ENCODE measurements at places on chromosomes 7 and 10.

DNA sequence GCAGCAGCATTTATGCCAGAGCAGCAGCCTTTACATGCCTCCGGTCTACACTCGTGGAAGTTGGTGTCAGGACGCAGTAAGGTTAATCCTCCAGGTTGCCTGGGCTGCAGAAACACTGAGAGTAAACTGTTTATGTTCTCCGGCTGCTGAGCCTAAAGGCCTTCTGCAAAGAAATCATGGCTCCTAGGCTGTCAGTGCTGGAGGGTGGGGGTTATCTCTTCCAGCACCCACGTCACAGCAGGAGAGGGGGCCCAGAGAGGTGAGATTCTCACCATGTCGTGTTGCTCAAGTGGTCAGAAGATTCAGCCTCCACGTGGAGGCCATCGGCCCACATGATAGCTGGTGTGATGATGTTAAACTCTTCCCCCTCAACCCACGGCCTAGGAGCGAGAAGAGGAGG is 41.2 kb downstream of the COL13A1 start:
- no peak for DNase-seq

DNA sequence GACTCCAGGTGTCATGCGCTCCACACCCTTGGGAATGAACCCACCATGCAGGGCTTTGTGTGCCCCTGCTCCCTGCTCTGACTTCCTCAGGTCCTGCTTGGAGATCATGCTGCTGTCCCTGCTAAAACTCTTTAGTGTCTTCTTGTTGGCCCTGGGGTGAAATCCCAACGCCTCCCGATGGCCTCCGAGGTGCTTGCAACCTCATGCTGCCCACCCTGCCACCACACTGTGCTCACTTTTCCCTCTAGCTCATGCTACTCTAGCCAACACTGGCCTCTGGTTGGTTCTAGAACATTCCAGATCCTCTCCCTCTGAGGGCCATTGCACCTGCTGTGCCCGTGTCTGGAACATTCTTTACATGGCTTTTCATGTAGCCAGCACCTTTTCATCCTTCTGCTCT is 227.7 kb downstream of the ADAM12 start:
- DNase-seq: no peak

- DNase-seq: no peak
Observed at GRCh38 chr10:49791100-49791499, 29.0 kb upstream of the OGDHL start.

GRCh38 chr10:103595933-103596726 is 102.6 kb downstream of the NEURL1 start:
- no peak for DNase-seq

GRCh38 chr10:128429835-128430513 is 303.8 kb upstream of the MKI67 start:
- no peak for DNase-seq

DNA sequence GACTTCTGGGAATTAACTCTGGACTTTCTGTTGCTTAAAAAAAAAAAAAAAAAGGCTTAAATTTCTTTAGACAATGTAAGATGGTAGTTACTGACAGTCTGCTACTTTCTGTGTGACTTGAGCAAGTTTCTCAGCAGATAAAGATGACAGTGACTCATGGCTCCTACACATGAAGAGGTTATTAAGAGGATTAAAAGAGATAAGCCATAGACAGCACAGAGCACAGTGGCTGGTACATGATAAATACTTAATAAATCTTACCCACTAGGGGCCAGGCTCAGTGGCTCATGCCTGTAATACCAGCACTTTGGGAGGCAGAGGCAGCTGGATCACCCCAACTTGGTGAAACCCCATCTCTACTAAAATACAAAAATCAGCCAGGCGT is 174.8 kb downstream of the JAZF1 start:
- DNase-seq: no peak

DNA sequence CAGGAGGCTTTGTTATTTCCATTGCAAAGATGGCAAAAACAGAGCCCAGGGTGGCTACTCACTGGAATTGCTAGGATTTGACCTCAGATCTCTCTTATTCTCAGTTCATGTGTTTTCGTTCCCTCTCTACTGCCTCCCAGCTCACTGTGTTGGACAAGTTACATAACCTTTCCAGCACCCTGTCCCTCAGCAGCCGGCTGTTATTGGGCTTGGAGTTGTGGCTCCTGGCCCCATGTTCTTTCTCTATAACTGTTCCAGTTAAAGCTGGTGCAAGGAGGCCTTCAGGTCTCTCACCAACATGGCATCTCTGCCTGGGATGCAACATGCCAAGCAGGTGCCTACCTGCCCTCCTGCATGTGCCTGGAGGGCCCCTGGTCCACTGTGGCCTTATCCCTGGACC is 56.8 kb downstream of the LRRC18 start:
- no peak for DNase-seq

- DNase-seq: no peak
Observed at GRCh38 chr7:105885387-105886111, 9.2 kb upstream of the ATXN7L1 start.

DNA sequence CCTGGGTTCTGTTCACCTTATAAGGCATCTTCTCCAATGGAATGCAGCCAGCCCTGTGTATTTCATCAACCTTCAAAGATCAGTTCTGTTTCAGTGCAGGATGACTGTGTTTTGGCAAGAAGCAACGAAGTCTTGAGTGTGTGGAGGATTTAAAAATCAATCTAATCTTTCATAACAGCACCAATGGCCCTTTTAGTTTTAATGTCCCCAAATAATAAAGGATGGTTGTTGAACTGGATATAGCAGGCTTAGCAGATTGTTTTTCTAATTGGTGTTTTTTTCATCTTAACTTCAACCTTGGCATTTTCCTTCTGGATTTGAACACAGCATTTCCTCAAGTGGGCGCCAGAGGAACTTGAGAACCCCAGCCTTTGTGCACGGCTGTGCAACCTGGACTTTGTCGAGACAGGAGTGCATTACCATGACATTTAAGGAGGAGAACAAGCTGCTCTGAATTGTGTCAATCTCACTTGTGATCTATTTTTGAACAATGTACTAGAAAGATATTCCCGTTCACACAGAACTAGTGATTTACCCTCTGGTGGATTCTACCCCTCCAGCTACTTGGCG is 313.3 kb upstream of the AKR1E2 start:
- DNase-seq: no peak

DNA sequence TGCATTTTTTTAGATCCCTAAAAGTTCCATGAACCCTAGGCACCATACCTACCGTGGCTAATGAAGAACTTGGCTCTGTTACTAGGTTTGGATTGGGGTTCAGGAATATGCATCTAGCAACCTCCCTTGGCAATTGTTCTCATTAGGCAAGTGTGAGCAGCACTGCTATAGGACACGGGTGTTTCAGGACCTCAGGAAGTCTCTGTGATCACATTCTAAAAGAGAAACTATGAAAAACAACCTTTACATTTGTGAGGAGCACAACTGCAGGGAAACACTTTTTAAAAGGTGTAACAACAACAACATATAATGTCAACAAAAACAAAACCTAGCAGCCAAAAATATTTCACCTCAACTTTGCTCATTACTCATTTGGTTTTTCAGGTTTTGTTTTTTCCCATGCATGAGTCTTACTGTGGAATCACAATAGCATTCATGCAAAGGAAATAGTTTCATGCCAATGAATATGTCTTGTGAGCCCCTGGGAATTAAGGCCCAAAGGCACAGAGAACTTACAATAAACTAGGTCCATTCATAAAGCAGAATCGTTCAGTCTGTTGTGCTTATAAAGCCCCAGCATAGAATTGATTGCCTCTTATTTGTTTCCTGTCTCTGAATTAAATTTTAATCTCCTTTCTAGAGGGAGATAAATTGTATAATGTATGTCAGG is 255.7 kb upstream of the DGKB start:
- DNase-seq: no peak

GRCh38 chr7:25432807-25433206 is 204.5 kb upstream of the NPVF start:
- DNase-seq: no peak

DNA sequence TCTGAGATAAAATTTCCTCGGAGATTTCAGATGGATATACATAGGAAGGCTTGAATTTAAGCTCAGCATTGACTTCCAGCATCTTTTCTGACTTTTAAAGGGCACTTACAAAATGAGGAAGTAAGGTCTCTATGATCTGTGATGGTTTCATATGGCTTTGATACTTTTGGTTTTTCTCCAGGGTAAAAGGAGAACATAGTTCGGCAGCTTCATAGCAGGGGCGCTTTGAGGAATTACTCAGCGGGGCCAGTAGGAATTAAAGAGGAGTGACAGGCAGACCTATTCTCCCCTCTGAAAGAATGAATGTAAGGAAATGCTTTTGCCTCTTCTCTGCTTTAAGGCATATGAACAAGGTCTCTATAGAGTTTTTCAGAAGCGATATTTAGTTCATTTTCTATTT is 80.0 kb upstream of the PCDH15 start:
- no peak for DNase-seq

- DNase-seq: peak; percentile 23
Observed at GRCh38 chr7:101743241-101743994, 74.0 kb upstream of the CUX1 start.

DNA sequence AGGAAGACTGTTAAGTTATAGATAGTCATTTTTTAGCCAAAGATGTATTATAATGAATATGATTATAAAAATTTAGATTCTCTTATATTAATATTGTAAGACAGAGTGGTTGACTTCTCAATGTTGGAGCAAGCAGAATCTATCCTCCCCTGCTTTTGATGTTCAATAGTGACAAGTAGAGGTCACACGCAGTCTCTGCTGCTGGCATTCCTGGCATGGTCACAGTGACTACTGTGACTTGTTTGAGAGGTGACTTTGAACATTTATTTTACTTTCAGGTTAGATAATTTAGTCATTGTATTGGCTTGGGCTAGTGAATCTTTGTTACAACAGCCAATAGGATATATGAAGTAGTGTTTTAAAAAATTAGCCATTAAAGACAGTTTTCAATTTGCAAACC is 13.7 kb upstream of the CD36 start:
- DNase-seq: no peak

- no peak for DNase-seq
Observed at GRCh38 chr10:30527623-30528428, 93.8 kb downstream of the MAP3K8 start.

GRCh38 chr10:100567249-100567648 is 31.5 kb downstream of the HIF1AN start:
- no peak for DNase-seq

GRCh38 chr7:55307123-55307916 is 57.8 kb upstream of the LANCL2 start:
- DNase-seq: no peak

- DNase-seq: no peak
Observed at GRCh38 chr7:133047321-133047720, 34.6 kb downstream of the CHCHD3 start.

- DNase-seq: no peak
Observed at GRCh38 chr10:132752961-132753360, 33.0 kb downstream of the NKX6-2 start.

- DNase-seq: no peak
Observed at GRCh38 chr10:55509168-55509567, 708.1 kb upstream of the PCDH15 start.

DNA sequence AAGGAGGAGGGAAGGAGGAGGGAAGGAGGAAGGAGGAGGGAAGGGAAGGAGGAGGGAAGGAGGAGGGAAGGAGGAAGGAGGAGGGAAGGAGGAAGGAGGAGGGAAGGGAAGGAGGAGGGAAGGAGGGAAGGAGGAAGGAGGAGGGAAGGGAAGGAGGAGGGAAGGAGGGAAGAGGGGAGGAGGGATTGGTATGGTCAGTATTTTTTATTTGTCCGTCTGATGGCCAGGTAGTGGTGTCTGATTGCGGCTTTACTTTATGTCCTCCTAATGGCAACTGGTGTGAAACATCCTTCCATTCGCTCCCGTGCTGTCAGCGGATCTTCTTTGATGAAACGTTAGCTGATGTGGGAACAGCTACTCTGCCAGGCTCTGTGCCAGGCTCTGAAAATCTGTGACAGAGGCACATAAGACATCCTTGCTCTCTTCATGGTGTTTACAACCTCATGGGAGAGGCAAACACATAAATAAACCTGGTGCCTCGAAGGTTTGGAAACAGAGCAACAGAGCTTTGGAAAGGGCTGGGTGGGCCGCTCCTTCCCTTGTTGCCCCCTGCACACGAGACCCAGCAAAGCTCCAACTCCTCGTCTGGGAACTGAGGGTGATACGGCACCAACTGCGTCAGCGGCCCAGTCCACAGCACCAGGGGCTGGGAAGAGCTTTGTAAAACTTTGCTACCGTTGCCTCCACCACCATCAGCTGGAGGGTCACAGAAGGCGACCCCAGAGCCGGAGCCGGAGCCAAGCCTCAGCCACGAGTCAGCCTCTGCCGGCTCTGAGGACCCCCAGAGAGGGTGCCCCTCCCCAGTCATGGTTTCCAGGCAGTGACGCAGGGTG is 40.3 kb downstream of the PDGFA start:
- DNase-seq: no peak

GRCh38 chr10:131891929-131892805 is 8.6 kb upstream of the PPP2R2D start:
- no peak for DNase-seq

- DNase-seq: no peak
Observed at GRCh38 chr7:93890464-93891068, at the start of gene TFPI2. Gene TFPI2 (minus strand): TSS chr7:93890753. CDS start chr7:93890678, 75 bp downstream.

DNA sequence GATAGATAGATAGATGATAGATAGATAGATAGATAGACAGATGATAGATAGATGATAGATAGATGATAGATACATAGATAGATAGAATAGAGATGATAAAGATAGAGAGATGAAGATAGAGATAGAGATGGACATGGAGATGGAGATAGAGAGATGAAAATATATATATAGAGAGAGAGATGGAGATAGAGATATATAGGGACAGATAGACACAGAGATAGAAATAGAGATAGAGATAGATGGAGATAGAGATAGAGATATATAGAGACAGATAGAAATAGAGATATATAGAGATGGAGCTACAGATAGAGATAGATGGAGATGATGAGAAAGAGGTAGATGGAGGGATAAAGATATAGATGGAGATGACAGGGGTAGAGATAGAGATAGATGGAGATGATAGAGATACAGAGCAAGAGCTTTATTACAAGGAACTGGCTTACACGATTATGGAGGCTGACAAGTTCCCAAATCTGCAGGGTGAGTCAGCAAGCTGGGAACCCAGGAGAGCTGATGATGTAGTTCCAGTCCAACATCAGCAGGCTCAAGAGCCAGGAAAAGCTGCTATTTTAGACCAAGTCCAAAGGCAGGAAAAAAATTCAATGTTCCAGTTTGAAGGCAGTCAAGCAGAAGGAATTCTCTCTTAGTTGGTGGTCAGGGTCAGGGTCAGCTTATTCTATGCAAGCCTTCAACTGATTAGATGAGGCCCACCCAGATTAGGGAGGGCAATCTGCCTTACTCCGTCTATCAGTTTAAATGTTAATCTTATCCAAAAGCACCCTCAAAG is 37.1 kb downstream of the CAV1 start:
- DNase-seq: no peak

- DNase-seq: no peak
Observed at GRCh38 chr10:67602268-67602950, 93.6 kb downstream of the CTNNA3 start.
